ENCODE measurements at places on chromosomes 2 and 18.

DNA sequence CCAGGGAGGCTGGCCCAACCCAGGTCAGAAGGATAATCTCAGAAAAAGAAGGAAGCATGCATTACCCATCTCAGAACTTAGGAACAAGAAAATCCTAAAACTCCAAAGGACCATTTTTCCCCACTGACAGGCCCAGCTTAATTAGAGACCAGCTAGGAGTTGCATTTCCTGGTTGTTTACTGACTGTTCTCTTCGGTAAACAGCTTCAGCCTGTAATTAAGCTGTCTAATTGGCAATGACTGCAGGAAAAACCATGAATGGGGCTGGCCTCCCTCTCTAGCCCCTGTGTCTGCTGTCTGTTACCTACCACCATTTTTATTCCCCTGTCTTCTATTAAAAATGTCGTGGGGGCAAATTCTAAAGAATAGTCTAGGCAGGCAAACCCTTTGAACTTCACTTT is 146.5 kb downstream of the AGAP1 start:
- DNase-seq, result no peak

DNA sequence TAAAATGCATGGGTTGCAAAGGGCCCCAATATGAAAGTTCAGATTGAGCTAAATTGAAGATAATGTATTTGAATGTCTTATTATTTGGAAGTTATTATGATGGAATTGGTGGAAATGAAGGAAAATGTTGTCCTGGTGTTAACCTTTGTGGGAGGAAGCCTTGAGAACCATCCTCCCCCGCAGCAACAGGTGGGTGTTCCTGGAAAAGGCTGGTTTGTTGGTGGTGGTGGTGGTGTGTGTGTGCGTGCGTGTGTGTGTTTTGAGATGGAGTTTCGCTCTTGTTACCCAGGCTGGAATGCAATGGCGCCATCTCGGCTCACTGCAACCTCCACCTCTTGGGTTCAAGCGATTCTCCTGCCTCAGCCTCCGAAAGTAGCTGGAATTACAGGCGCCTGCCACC is 36.2 kb downstream of the CHRNA1 start:
- DNase-seq, result no peak

DNA sequence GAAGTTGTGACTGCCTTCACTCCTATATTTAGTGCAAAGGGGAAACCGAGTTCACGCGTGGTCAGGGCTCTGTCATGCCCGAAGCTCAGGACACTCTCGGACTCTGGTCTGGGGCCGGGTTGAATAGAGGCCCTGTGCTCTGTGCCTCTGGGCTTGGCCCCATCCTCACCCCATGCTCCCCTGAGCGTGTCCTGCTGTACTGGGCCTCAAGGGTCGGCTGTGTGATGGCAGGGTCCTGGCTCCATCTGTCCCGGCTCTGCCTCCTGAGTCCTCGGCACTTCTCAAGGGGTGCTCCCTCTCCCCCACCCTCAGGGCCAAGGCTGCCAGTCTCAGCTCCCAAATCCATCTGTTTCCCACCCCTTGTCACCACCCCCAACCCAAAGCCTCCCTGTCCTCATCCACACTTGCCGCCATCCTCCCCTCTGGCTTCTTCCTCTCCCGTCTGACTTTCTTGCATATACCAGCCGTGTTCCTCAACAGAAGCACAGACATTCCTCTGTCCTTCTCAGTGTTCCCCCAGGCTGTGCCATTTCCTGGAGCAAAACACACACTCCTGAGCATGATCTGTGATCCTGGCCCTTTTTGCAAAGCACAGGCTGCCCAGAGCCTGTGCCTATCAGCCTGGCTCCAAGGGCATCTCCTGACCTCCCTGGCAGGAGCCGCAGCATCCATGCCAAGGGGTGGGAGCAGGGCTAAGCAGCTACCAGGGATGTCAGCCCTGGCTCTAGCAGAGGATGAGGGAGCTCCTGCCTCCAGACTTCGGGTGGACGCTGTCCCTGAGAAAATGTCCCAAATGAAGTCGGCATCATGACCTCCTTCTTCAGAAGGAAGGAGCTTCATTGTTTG is 64.2 kb upstream of the OTOS start:
- DNase-seq, result no peak

DNA sequence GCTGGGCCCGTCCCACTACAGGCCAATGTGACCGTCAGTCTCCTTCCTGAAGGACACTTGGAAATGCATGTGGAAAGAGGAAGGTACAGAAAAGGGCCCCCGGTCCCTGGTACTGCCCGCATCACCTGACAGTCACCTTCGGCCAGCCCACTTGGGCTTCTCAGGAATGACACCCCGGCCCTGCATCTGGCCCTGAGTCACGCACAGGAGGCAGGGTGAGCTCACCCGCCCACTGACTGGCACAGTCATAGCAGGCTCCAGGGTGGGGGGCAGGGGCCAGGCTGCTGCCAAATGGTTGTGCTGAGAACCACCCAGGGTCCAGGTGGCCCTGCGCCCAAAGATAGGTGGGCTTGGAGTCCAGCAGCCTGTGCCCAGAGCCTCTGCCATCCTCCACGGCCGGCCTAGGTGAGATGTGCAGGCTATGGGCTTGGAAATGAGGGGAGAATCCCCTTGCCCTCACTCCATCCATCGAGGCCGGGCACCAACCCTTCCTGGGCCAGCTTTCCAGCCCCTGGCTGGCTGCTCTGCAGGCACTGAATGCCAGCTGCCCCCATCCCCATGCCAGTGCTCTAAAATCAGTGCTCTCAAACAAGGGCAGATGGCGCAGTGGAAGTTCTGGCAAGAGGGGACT is 14.1 kb downstream of the EMX1 start:
- DNase-seq, result peak; percentile 71

- DNase-seq, result no peak
These were observed 156.3 kb upstream of the SLC1A4 start for GRCh38 chr2:64832936-64833335.

DNA sequence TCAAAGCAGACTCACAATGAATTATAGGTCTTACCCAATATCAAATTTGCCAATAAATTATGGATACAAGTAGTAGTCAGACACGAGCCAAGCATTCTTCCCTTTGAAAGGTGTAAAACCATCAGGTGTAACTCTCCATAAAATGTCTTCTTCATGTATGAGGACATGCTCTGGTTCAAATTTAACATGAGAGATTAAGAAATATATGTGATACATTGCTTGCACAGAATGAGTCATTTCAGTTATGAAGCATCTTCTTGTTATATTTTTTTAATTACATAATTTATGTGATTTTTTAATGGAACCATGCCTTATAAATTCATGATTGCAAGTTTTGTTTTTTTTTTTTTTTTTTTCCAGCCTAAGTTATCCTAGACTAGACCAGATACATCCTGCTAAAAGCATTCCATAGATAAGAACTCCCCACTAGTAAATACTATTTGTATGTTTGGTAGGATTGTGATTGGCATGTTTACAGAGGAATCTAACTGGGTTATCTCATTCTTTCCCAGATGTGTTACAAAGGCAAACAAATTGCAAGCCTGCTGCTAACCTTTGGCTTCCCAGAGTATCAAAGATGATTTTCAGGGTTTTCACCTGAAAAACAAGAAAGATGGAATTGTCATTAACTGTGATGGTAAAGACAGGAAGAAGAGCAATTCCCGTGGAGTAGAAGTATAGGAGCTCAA is 621.9 kb downstream of the XIRP2 start:
- no peak for DNase-seq

DNA sequence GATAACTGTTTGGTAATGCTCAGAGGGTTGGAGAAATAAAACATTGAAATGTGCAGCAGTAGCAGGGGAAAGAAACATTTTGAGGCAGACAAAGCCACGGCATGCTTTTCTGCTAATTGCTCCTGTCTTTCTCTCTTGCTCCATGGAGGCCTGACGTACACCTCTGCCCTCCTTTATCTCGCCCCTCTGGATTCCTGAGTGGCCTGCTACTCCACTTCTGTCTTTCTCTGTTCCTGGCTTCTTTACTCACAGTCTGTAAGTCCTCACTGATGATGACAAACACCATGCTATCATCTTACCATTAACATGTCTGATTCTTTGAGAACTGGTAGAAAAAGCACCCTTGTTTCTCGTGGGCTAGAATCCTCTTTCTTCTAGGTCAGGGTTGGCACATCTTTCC is 392.9 kb downstream of the MEIS1 start:
- DNase-seq, result no peak
